ENCODE measurements at places on chromosomes 3 and 15.

DNA sequence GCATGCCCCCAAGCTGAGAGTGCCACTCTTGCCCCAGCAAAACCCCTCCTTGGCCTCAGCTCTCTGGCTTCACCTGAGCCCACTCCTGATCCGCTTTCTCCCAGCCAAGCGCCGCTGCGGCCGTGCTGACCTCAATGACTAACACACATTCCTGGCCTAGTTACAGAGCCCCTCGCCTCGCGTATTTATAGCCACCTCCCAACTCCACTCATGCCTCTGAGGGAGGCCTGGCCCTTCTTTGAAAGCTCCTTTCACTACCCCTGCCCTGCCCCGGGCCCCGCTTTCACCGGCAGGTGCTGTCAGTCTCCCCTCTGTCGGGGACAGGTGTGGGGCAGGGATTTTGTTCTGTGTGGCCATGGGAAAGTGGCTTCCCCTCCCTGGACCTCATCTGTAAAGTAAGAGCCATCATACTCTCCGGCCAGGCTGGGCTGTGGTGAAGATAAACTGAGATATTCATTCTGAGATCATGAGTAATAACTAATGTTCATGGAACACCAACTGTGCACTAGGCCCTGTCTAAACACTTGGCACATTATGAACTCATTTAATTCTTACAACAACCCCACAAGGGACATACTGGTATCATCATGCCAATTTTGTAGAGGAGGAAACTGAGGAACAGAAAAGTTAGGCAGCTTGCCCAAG lies 13.2 kb upstream of the ATP2B2 start:
- DNase-seq, result peak; percentile 12

DNA sequence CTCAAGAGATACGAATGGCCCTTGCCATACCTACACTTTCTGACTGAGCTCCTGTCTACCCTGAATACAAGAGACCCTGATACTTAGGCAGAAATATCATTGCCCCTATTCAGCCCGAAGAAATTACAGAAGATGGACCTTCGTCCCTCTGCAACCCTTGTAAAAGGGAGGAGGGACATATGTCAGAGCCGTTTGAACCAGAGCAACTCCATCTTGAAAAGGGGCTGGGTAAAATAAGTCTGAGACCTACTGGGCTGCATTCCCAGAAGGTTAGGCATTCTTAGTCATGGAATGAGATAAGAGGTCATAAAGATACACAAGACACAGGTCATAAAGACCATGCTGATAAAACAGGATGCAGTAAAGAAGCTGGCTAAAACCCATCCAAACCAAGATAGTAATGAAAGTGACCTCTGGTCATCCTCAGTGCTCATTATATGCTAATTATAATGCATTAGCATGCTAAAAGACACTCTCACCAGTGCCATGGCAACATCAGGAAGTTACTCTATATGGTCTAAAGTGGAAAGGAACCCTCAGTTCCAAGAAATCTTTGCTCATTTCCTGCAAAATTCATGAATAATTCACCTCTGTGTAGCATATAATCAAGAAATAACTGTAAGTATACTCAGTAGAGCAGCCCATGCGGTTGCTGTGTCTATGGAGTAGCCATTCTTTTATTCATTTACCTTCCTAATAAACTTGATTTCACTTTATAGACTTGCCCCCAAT lies 49.7 kb upstream of the GPD1L start:
- no peak for DNase-seq

DNA sequence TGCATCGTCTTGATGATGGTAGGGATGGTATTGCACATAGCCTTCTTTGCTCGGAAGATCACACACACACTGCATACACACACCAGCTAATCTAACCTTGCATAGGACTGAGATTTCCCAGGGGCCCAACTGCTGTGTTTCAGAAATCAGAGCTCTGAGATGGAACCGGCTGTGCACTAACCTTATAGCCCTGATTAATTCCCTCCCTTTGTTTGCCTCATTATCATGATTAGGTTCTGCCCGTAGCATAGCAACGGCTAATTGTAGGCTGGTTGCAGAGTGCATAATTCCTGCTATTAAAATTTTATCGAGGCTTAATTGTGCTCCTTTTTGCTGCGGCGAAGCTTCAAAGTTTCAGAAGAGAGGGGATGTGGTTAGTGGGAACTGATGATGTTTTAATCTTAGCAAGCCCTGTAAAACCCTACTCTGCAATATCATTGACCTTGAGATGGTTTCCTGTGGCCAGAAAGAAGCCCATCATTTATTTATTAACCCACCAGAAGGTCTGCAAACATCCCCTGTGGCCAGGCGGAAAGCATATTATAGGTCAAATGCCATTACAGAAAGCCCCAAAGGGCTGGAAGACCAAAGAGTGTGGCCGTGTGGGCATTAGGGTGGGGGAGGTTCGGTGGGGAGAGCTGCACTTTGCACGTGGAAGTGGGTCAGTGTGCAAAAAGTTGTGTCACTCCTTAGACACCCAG lies 56.2 kb upstream of the GLCE start:
- DNase-seq, result no peak

DNA sequence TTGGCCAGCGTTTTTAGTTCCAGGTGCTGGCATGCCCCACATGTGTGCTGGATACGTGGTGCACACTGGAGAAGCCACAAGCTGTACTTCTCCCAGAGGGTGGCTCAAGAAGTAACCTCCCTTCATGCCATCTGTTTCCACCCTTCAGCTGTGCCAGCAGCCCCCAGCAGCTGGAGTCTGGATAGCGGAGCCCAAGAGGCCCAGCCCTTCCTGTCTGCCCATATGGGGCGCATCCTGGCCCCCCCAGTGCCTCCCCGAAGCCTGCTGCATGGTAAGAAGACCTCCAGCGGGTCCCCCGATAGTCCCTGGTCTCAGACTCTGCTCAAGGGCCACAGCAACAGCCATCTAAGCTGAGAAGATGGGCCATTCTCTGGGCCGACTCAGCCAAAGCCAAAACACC lies 5.8 kb upstream of the MANF start:
- no peak for DNase-seq

DNA sequence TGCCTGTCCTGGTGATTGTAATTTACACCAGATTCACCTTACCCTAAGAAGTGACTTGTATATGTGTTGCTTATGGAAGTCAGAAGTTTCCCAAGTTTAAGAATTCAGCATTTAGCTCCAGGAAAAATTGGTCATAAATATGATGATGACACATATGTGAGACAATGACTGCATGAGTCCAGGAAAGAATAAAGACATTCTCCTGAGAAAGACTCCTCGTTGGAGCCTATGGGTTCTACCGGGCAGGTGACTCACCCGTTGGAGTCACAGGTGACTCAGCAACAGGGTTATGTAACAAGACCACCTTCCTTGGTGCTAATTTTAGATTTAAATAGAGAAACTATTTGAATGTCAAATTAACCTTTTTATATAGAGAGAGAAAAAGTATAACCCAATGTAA lies 662.4 kb downstream of the FHIT start:
- no peak for DNase-seq

- DNase-seq, result no peak
Observed at GRCh38 chr3:136937851-136938250, 19.9 kb upstream of the IL20RB start.

DNA sequence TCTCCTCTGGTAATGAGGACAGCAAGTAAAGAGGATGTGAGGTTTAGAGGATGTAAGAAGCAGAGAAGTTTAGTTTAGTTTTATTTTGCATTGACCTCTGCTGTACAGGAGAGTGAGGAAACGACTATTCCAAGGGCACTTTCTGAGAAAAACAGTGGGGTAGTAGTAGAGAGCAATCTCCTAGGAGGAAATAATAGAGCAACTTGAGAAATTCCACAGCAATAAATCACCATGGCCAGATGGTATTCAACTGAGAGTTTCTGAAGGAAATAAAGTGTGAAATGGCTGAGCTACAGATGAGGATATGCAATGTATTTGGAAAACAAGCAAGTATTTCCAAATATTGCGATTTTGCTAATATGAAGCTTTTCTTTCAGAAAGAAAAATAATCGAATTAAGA lies 118.9 kb downstream of the DPH6 start:
- DNase-seq, result peak; percentile 74

- no peak for DNase-seq
Observed at GRCh38 chr3:13367728-13368127, 52.4 kb downstream of the NUP210 start.

- no peak for DNase-seq
Observed at GRCh38 chr15:60916032-60916678, 312.9 kb downstream of the RORA start.

GRCh38 chr3:73471986-73472787 lies 152.6 kb downstream of the PDZRN3 start:
- DNase-seq, result no peak

DNA sequence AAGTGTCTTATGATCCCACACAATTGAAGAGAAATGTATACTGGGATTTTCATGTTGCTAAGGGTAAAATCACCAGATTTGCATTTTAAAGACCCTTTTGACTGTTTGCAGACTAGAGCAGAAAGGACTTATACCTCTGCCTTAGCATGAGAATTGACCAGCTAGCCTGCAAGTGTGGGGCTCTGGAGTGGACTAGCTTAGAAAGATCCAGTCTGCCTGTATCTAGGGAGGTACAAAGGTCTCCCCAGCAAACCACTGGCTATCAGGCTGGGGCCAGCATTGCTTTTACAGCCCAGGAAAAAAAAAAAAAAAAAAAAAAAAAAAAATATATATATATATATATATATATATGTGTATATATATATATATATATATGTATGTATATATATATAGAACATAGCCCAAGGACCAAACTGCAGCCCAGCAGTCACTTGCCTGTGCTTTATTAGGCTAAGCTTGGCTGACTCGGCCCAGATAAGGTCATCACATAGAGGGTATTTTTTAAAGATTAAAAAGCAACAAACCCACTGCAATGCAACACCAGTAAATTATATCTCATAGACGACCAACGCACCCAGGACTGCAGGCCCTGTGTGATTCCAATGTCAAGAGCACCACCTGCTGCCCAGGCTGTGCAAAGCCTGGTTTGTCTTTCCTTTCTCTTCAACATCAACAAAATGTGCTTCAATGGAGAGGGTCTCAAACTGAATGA lies 63.7 kb downstream of the DCLK3 start:
- no peak for DNase-seq

- DNase-seq, result no peak
Observed at GRCh38 chr3:62592408-62592807, 219.1 kb upstream of the FEZF2 start.

DNA sequence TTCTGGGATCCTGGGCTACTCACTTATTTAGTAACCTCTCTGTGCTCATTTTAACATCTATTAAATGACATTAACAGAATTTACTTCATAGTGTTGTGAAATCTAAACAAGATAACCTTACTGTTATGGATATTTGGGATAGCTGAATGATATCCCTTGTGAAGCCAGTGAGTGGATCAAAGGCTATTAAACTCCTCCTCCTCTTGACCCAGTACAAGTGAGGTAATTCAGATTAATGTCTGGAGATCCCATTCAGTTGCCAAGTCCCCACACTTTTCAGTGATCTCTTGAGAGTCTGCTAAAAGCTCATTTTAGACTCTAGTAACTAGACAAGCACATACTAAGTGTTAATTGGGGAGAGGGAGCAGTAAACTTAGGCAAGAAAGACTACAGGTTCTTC lies 2.5 kb upstream of the ANKRD28 start:
- DNase-seq, result no peak

All from fibroblast of skin of left quadriceps (primary cell).